ENCODE measurements at places on chromosomes 2 and 18.
A peak's percentile ranks its signal among the peaks of the same experiment; 100 is the strongest.

DNA sequence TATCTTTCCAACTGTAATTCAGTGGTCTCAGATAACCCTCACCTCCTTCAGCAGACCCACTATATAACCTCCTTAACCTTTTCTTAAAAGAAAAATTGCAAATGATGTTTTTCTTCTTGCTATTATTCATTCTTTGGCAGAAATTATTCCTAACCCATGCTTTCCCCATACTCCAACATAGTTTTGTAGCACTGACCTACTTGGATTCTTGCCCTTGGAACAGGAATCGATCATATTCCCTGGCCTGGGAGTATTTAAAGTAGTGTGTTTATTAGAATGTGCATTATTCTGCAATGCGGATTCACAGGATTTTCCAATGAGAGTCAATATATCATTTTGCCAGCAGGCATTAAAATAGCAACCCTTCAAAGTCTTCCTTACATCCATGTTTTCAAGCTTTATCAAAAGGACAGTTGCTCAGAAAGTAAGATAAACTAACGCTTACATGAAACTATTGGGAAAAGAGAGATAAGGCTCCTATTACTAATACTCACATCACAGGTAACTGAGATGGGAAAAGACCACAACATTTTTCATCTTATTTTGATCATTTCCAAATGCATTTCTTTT lies 37.4 kb downstream of the CHN1 start:
- DNase-seq: no peak

- DNase-seq: peak; percentile 7
Measured at GRCh38 chr18:59180150-59180845, 39.7 kb upstream of the GRP start.

GRCh38 chr2:26631401-26632170 lies 9.6 kb downstream of the CIB4 start:
- no peak for DNase-seq

DNA sequence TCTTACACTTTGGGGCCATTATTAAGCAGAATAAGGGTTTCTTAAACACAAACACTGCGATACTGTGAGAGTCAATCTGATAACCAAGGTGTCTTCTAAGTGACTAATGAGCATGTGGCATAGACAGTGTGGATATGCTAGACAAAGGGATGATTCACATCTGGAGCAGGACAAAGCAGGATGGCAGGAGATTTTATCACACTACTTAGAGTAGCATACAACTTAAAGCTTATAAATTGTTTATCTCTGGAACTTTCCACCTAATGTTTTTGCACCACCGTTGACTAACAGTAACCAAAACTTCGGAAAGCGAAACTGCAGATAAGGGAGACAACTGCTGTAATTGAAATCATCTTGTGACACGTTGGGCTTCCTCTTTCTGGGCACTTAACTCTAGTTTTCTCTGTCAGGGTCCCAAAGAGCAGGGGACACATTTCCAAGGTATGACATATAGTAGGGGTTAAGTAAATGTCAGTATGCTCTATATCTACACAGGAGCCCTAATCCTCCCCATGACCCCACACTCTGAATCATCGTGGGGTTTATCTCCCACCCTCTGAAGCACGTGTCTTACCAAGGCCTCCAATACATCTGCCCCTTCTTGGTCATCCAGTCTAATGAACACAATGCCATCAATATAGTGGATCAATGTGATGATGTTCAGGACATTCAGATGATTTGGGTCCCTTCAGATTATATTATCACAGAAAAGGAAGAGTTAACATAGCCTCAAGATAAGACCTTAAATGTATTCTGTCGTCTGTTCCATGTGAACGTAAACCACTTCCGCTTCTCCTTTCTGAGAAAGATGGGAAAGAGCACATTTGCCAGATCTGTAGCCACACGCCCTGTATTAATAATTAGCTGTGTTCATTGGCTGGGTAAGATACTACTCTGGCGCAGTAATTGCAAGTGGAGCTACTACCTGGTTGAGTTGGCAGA lies 78.7 kb downstream of the FTCDNL1 start:
- peak; percentile 78 for DNase-seq

- DNase-seq: no peak
Measured at GRCh38 chr18:11714244-11714918, 25.3 kb downstream of the GNAL start.

- DNase-seq: no peak
Measured at GRCh38 chr2:50754514-50754913, 277.4 kb downstream of the NRXN1 start.
